NCI-H526 treated with DMSO at 0.1 percent for 48 hours (cell line): ENCODE measurements at places on chromosomes 3 and 15.

DNA sequence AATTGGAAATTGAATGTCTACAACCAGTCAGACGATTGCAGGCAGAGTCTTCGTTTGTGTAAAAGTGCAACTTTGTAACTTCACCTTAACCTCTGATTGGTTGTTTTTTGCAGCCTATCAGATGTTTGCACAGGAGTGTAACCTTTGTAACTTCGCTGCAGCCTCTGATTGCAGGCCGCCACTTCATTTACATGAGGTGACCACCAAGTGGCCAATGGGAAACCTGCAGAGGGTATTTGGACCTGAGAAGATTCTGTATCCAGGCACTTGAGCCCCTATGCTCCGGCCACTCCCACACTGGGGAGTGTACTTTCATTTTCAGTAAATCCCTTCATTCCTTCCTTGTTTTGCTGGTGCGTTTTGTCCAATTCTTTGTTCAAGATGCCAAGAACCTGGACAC lies 68.1 kb upstream of the PFN2 start:
- no peak for DNase-seq

DNA sequence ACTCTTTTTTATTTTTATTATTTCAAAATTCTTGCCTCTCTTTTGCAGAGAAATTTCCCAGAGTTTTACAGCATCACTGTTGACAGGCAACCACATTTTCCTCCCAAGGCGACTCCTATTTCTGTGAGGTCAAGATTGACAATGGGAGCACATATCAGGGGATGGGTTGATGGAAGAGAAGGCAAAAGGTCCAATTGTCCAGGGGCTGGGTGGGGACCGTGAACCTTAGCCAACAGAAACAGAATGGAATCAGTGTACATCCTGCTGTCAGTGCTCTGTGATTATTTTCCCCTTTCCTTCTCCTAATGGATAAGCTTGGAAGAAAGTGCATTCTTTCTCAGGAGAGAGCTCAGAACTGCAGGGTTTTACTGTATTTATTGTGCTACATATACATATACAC lies 42.4 kb downstream of the CNTN6 start:
- DNase-seq = no peak

DNA sequence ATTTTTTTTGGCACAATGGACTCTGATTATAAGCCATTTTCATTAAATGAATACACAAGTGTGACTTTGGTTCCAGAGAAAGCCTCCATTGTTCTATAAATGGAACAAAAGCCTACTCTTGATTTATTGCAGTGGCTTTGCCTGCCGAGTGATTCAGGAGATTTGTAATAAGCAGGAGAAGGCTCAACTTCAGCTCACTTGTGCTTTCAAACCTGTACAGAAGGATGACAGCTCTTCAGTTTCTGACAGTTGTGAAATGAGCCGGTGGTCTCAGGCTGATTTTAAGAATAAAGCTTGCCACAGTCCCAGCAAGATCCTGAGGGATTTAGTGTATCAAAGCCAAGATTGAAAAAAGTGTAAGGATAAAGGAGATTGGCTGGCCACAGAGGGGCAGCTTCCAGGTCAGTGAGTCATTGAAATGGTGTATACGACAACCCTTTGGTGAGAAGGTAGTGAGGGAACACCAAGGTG lies 438.8 kb upstream of the TGFBR2 start:
- no peak for DNase-seq

- DNase-seq = no peak
Measured at GRCh38 chr15:31606194-31606669, 279.6 kb downstream of the KLF13 start.

GRCh38 chr15:31435912-31436628 lies 109.4 kb downstream of the KLF13 start:
- DNase-seq = no peak

GRCh38 chr3:15345608-15346137 lies 13.3 kb upstream of the SH3BP5 start:
- DNase-seq = no peak

- no peak for DNase-seq
Measured at GRCh38 chr3:197137751-197138150, 108.1 kb upstream of the MELTF start.

- DNase-seq = peak; percentile 8
Measured at GRCh38 chr3:69665026-69665737, 74.1 kb upstream of the MITF start.

GRCh38 chr3:113741086-113741485 lies 5.0 kb downstream of the NAA50 start:
- no peak for DNase-seq

DNA sequence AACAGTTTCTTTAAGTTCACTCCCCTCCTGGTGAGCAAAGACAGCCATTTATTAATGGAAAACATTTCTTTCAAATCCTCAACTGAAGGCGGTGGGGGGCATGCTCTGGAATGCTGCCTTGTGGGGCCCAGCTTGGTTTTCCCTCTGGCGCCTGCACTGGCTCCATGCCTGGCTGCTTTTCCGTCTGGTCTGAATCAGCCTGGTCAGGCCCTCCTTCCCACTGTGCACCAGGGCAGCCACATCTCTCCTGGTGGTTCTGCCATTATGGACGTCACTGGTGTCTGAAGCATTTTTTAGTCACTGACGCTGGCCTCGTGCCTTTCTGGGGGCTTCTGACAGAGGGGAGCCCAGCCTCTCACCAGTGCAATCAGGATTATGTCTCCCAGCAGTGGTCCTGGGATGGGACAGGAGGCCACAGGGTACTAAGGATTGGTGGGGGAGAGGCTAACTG lies 57.6 kb upstream of the APEH start:
- no peak for DNase-seq

GRCh38 chr3:193673845-193674244 lies 80.8 kb downstream of the OPA1 start:
- no peak for DNase-seq

DNA sequence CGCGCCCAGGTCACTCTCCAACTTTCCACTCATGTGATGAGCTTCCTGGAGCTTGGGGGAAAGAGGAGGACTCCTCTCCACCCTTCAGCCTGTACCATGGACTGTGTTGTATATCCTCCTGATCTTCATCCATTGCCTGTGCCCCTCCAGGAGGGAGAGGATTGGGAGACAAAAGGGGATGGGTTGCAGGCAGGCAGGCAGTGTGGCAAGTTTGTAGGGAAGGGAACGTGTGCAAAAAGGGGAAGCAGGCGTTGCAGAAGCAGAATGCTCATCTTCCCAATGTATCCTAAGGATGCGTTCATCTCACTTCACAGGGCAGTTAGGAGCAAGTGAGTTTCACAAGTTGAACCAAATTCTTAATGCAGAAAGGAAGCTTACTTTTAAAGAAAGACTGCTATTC lies 28.1 kb upstream of the GHSR start:
- no peak for DNase-seq

DNA sequence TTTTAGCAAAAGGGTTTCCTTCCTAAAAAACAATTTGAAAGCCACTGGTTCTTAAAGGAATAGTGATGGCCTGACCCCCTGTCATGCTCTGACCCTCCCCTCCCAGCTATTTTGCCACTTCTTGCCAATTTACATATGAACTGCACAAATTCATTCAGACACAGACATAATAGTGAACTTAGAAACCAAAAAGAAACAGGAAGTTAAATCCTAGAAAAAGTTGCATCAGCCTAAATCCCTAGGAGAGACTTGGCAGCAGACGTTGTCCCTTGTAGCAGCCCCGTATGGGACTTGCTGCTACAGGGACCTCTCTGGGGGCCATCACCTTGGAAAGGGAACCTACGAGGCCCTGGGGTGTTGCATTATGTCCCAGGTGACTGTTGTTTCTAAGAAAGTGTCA lies 14.3 kb upstream of the PDE8A start:
- no peak for DNase-seq

- DNase-seq = no peak
Measured at GRCh38 chr3:148077318-148077923, 620.3 kb upstream of the AGTR1 start.

DNA sequence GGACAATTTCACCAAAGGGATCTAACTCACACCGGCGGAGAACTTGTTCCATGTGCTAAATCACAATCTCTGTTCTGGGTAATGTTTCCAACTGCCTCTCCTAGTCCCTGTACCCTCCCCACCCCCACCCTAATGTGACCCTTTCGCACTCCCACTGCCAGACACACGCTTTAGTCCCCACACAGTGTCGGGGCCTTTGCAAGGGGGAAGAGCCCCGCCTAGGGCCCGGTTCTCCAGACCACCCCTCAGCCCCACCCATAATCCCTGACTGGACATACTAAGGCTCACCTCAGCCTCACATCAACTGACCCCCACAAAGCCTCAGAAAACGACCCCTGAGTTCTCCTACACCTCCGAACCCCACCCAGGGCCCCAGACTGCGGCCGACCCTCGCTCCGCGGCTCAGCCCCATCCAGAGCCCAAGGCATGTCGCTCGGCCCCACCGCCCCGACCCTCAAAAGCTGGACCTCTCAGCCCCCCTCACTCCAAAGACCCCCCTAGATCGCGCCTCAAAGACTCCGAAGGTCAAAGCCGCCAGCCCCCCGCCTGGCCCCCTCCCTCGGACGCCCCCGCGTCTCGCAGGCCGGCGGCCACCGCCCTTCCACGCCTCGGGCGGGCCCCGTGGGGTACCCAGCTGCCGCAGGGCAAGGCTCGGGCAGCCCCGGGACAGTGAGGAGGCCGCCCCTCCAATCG lies 72.0 kb upstream of the MAP4 start:
- DNase-seq = no peak

DNA sequence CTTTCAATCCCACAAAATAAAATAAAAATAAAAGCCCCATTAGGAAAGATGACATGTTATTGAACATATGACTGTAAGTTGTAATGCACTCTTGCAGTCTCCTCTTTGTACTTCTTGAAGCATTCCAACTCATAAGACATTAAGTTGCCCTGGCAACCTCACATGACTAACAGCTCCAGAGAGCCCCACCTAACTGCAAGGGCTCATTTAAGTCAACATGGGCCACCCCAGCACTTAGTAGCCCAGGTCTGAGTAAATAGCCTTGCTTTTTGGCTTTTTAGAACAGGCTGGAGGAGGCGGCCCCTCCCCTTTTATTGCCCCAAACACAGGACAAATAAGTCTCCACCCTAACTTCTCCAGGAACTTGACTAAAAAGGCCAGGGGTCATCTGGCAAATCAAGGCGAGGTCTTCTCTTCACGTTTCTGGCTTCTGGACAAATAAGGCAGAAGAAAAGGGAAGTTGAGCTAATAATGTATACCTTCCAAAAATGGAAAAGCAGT lies 135.1 kb downstream of the TMCO5A start:
- no peak for DNase-seq

- no peak for DNase-seq
Measured at GRCh38 chr3:146072824-146073223, 88.2 kb downstream of the PLOD2 start.

GRCh38 chr3:146626403-146627122 lies 21.4 kb upstream of the PLSCR5 start:
- DNase-seq = no peak

DNA sequence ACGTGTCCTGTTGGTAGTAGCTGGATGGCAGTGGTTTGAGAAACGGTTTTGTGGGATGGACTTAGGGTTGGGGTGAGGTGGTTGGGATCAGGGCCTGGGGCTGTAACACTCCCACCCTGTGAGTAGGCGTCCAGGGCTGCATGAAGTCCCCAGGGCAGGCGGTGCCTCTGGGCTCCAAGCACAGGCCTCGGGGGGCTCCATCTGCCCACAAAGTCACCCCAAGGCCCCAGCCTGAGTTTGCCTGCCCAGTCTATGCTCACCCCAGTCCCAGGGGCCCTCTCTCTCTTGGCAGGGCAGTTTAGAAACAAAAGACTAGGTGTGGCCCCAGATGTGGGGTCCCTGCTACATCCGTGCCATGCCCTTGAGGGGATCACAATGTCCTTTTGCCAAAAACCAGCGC lies 86.9 kb upstream of the PRR23E start:
- DNase-seq = no peak

DNA sequence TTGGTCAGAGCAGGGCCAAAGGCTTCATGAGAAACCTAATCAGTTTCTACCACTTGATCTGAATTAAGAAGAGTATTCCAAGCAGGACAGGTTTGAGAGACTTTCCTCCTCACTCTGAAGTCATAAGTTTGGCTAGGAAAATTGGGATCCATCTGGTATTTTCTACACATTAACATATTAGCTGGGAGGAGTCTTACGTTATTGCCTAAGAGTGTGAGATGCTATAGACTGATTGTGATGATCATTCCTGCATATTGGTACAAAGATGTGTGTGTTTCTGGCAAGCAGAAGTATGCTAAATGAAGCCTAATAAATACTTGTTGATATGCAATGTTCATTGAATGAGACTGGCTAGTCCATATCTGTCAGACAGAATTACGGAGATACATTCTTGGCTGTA lies 73.5 kb upstream of the RASGRP1 start:
- no peak for DNase-seq

DNA sequence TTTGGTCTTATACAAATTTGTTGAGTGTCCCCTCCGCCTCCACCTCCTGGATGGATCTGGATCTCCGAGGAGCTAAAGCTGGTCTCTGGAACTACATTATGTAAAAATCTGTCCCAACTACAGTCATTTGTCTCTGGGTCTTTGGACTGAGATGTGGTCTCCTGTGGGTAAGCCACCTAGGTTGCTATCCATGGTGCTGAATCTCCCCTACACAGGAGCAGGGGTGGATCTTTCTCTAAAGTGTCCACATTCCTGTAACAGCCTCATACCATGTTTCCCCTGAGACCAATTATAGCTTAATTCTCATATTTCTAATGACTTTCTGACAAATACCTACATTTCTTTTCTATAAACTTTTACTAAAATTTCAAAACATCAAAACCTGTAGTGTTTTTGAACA lies 625.8 kb downstream of the TAFA4 start:
- no peak for DNase-seq

- no peak for DNase-seq
Measured at GRCh38 chr3:59695860-59696259, 646.0 kb upstream of the CFAP20DC start.

DNA sequence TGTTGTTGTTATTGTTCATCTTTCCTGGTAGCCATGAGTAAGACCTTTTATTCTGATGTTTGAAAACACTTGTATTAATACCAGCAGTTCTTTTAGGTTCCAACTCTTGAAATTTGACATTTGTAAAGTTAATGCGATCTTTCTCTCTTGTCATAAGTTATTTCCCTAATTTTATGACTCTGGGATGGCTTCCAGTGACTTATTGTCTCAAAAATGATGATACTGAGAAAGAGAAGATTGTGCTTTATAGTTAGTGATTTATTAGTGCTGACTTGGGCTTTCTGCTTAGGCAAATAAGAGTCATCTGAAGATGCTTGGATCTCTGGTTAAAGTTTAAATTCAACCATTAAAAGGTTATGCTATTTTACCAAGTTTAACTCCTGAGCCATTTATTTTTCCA lies 715.2 kb downstream of the GRM7 start:
- DNase-seq = no peak

GRCh38 chr3:159947220-159947619 lies 41.4 kb upstream of the IL12A start:
- DNase-seq = no peak

- DNase-seq = no peak
Measured at GRCh38 chr3:184380627-184381260, 890 bp downstream of the CHRD start.

DNA sequence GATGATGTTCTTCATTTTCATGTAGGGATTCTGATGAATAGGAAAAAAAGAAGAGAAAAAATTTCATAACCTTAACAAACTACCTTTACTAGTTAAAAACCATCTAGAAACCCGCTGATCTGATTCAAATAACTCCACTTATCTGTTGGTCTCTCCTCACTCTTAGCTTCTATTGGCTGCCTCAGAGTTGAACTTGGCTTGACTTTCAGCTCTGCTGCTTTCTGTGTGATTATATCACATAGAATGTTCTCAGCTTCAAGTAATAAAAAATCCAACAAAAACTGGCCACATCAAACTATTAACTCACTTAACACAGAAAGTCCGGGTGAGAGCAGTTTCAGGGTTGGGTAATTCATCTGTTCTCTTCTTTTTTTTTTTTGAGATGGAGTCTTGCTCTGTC lies 126.8 kb upstream of the RASGRP1 start:
- DNase-seq = no peak

GRCh38 chr3:58271901-58272501 lies 34.0 kb upstream of the RPP14 start:
- DNase-seq = no peak
